ENCODE measurements at places on chromosomes 13 and 19. TPM values are rescaled to one million over a fixed set of nuclear protein-coding genes. Genes with fewer than 3 reads are reported as not detected.

The METTL21C gene
- not detected for total RNA-seq

The RFX2 gene
- total RNA-seq: 3.2 TPM

The ADM5 gene
- total RNA-seq: 2.3 TPM

The PROZ gene
- total RNA-seq: not detected

The MYO1F gene
- 0.53 TPM for total RNA-seq

The CACNG7 gene
- total RNA-seq: not detected

The SCAF1 gene
- total RNA-seq: 30.3 TPM
